ENCODE measurements at places on chromosomes 12 and 14.

DNA sequence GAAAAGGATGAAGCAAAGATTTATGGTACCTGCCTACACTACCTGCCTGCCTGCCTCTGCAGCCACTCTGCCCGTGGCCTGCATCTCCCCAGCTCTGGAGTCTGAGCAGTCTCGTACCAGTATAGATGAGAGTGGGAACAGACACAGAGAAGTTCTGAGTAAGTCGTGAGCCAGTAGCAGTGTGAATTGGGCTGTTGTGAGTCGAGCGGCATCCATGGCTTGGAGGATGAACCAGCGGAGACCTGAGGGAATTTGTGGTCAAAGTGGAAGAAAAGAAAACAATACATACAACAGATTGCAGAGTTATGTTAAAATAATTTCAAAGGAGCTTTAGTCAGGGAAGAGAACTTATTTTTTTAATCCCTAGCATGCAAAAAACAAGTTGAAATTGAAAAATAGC, 25.3 kb downstream of the C2CD5 start:
- no peak for DNase-seq

GRCh38 chr12:1995205-1995896, 8.9 kb downstream of the DCP1B start:
- DNase-seq = no peak

- no peak for DNase-seq
These were observed 844 bp downstream of the DPF3 start for GRCh38 chr14:72892879-72893635.

DNA sequence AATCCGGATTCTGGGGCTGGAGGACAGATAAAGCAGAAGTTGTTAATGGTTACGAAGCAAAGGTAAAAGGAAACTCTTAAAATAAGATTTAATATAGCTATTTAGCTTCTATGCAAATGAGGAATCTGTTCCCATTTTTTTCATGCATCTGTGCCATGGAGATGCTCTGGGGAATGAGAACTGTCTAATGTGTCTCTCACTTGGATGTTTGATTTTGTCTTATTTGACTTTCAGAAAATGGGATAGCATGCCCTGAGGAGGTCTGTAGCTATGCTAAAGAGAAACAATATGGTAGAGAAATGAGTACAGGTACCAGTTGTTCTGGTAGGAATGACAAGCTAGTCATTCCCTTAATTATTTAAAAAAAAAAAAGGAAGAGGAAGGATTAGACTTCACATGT, 24.3 kb downstream of the C12orf76 start:
- no peak for DNase-seq

GRCh38 chr12:72025524-72025923, 86.9 kb downstream of the TPH2 start:
- no peak for DNase-seq

- no peak for DNase-seq
These were observed 1.9 kb downstream of the CCDC91 start for GRCh38 chr12:28192125-28192524.

DNA sequence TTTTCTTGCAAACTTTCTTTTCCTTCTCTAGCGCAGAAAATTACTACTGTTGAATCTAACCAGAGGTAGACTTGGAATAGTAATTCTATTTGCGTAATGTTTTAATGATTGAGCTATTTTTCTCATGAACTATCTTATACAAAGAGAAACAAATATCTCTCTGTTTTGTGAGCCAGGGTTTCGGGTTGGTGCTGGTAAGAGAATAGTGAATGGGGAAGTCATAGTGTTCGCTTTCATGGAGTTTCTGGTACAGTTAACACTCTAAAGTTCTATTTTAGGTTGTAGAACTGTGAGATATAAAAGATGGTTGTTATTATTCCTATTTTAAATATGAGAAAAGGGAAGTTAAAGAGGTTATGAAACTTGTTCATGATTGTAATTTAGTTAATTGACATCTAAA, 6.6 kb downstream of the CLEC1B start:
- no peak for DNase-seq

DNA sequence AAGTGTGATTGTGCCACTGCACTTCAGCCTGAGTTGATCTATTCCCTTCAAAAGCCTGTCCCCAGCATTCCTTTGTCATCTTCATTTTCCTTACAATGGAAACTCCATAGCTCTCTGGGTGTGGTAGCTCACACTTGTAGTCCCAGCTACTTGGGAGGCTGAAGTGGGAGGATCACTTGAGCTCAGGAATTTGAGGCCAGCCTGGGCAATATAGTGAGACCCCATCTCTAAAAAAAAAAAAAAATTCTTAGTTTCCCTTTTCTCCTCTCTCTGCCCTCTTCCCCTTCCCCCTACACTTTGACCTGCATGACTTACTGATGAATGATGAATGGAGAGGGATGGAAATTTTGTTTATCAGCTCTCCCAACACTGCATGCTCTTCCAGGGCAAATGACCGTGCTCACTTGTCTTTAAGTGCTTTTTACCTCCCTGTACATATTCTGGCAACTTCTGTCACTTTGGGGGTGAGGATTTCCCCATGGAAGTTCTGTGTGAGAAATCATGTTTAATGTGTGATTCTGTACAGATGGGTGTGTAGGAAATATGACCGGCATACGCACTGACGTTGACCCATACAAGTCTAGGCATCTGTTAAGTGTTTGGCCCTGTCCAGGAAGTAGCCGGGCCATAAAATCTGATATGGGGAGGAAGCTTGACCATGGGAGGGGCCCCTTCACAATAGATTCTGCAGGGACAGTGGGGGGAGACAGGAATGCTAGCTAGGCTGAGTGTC, 65.4 kb downstream of the ZFP36L1 start:
- DNase-seq = no peak

DNA sequence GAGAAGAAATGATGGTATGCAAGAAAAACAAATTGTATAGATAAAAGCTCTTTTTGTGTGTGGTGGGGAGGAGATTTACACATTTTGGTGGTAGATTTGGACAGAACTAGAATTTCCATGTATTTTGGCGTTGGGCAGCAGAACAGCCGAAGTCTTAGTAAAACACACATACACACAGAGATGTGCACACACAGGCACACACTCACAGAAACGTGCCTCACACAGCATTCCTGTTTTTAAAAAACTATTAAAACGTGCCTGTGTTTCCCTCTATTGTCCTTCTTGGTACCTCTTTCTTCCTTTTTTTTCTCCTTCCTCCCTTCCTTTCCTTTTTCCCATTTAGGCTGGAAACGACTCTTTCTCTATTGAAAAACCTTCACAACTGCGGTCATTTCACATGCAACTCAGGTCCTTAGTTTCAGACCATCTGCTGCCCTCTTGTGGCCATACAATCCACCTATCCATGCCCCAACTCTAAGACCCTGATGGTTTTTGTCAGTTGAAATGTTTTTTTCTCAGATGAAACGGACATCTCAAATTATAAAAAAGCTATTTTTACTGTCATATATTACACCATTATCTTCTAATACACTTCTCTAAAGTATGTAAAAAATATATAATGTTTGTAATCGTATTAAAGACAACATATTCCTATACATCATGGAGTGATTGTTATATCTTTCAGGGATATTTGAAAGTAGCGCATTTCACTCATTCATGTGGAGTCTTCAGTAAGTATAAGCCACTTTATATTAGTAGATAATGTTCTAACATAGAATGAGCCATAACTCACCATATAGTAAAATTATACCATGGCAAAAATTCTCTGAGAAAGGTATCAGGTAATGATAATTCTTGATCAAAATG, 386.7 kb upstream of the NOVA1 start:
- peak; percentile 29 for DNase-seq

DNA sequence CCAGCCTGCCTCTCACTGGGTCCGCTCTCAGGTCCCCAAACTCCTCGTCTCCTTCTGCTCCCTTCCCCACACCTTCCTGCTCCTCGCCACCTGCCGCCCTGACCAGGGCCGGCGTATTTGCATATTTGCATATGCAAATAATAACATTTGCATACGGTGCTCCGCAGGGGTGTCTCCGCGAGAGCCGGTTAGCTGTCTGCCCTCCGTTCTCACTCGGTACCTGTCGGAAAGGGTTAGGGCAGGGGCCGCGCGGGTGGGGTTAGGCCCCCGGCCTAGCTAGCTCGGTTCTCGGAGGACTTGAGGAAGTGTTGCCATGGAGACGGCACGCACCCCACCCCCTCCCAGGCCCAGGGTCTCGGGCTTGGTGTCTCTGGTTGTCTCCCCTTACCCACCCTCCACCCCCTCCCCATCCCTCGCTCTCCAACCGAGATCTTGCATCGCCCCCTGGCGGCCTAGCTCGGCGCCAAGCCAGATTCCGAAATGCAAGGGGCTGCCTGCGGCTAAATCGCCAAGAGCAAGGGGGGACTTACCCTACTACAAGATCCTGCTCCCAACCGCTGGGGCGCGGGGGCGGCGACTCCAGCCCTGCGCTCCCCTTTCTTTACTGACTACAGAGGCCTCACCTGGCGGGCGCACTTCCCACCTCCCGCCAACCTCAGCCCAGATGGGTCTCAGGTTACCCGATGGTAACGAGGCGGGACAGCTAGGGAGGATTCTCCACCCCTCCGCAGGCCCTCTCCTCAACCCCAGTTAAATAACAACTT, 8.1 kb downstream of the STAC3 start:
- DNase-seq = peak; percentile 93

DNA sequence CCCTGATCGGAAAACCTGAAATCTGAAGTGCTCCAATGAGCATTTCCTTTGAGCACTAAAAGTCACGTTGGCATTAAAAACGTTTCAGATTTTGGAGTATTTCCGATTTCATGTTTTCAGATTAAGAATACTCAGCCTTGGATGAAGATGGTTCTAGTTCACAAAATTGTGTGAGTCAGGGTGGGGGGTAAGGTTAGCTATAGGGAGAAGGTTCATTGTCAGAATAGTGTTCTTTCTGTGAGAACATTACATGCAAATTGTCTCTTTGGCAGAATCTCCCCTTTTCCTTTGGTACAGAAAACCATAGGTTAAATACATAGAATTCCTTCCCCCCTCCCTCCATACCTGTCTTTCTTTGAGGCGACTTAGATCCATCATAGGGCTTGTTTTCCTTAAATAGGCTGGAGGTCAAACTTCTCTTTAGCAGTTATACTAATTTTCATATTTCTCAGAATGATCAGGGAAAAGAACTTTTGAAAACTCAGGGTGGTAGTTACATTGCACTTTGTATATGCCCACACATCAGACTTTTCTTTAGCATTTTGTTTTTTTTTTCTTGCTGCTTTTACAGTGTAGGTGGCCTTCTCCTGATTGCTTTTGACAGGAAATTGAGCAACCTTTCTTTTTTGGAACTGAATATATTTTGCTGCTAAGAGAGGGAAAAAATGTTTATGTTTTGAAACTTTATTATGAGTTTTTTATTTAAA, 503.5 kb downstream of the PCNX1 start:
- no peak for DNase-seq

DNA sequence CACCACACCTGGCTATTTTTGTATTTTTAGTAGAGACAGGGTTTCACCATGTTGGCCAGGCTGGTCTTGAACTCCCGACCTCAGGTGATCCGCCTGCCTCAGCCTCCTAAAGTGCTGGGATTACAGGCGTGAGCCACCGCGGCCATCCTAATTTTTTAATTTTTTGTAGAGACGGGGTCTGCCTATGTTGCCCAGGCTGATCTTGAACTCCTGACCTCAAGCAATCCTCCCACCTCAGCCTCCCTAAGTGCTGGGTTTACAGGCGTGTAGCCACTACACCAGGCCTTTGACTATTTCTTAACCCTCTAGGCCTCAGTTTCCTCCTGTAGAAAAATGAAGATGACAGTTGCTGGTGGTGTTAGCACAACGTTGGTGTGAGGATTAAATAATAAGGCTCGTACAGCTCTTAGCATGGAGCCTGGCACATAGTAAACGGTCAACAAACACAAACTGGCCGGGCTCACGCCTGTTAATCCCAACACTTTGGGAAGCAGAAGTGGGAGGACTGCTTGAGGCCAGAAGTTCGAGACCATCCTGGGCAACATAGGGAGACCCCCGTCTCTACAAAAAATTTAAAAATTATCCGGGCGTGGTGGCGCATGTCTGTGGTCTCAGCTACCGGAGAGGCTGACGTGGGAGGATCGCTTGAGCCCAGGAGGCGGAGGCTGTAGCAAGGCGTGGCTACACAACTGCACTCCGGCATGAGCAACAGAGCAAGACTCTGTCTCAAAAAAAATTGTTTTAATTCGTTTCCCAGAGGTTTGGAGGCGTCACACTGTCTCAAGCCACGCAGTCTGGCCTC, 979 bp downstream of the DDX54 start:
- DNase-seq = no peak

GRCh38 chr12:56522411-56523193, 982 bp downstream of the RBMS2 start:
- no peak for DNase-seq

GRCh38 chr12:38711054-38711453, 194.3 kb downstream of the CPNE8 start:
- no peak for DNase-seq

GRCh38 chr14:89465876-89466275, 48.8 kb upstream of the FOXN3 start:
- DNase-seq = no peak

DNA sequence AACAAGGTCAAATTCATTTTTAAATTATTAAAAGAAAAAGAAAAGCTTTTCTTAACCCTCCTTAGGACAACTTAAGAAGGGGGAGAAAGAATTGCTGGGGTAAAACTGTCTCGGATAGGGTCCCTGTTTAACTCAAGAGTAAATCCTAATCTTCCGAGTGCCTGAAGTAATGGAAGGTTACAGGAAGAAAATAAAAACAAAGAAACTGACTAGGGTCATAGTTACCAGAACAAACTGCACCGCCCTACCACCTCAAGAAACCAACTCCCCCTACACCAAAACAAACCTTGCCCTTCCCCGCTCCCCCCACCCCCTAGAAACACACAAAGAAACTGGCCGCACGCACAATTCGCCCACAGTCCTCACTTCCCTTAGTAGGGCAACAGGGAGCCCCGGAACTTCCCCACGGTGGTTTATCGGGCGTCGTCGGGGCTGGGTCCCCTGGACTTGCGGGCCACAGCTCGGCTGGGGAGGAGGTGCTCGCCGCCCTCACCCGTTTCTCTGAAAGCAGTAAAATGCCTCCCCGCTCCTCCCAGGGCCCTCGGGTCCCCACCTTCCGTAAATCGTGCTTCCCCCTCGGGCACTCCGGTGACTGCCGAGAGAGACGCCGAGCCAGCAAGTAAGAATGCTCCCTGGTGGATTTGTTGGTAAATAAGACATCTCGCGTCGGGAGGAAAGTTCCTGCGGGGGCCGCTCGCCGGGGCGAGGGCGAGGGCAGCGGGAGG, 2.4 kb downstream of the SINHCAF start:
- DNase-seq = no peak

GRCh38 chr12:3135522-3136461, 58.6 kb downstream of the TSPAN9 start:
- peak; percentile 50 for DNase-seq

- DNase-seq = no peak
These were observed 77.3 kb downstream of the PDE3A start for GRCh38 chr12:20445687-20446086.
